ENCODE measurements at places on chromosomes 2 and 18.

DNA sequence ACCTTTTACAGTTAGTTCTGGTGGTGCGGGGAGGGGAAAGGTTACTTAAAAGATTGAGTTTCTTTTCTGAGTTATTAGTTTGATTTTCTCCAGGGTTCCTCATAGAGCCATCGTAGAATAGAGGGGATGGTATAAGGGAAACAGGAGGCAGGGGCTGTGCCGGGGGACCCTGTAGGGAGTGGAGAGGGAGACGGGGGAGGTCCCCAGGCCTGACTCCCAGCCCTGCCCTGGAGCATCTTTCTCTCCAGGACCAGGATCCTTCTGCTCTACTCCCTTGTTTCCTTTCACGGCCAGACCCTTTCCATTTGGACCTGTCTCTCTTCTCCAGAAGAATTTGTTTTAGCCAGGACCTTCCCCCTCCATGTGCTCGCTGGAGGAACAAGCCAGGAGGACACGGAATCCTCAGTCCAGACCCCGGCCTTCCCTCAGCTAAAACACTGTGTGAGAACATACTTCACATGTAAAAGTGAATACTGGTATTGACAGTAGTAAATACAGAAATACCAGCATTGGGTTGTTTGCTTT is 35.4 kb downstream of the DGKD start:
- no peak for DNase-seq

DNA sequence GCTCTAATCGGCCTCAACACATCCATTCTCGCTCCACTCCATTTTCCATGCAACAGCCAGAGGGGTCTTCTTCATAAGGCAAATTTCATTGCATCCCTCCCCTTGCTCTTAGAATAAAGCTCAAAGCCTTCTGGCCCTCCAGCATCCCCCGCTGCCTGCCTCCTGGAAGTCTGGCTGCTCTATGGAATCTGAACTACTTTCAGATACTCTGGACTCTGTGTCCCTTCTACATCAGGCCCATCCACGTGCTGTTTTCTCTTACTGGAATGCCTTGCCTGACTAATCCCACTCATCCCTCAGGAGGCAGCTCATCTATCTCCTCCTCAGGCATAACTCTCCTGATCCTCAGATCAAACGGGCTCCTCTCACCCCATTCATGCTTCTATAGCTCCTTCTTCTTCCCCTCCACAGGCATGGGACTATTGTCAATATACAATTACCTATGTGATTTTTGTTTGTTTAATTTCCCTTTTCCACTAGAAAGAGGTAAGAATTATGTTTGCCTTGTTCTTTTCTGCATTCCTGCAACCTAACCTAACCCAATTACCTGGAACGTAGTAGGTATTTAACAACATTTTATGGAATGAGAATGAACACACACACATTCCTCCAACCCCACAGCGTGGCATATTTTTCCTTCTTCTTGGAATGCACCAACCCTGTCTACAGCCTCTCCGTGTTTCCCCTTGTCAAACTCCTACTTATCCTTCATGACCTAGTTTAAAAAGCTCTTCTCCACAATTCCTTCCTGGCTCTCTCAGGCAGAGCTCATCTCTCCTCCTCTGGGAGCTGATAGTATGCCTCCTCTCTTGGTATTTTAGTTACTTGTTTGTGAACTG is 49.5 kb downstream of the LBH start:
- DNase-seq, result no peak

GRCh38 chr2:219072741-219073250 is 12.1 kb upstream of the IHH start:
- DNase-seq, result no peak

- no peak for DNase-seq
Measured at GRCh38 chr2:106185475-106186184, 8.5 kb downstream of the UXS1 start.

- no peak for DNase-seq
Measured at GRCh38 chr18:80169607-80170006, 60.5 kb downstream of the ADNP2 start.

DNA sequence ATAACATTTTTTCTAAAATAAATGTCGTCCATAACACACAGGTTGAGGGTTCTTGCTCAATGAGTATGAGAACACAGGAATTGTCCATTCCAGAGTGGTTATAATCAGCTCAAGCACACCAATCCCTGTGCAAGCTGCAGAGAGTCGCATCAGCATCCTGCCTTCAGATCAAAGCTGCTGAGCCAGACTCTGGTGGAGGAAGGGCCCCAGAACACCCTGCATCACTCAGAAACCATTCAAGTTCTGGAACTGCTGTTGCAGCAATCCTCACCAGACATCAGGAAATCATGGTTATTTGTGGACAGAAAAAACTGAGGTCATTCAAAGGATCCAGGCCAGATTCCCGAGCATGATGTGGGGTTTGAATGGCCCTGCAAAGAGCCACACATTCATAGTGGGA is 44.5 kb downstream of the DNER start:
- DNase-seq, result no peak

DNA sequence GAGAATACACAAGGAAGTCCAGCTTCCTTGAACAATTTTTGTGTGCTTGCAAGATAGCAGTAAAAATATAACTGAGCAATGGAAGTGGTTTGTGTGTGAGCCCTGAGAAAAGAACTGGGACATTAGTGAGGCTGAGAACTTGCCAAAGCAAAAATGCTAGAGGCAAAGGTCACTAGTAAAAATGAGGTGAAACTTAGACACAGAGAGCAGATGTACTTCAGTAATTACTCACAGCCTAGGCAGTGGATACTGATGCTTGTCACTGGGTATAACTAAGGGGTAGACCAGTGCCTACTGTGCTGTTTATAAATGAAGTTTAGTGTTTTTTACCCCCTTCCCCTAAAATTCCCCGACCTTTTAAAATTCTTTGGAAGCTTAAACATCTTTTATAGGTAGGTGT is 450.1 kb downstream of the LPIN1 start:
- DNase-seq, result no peak

DNA sequence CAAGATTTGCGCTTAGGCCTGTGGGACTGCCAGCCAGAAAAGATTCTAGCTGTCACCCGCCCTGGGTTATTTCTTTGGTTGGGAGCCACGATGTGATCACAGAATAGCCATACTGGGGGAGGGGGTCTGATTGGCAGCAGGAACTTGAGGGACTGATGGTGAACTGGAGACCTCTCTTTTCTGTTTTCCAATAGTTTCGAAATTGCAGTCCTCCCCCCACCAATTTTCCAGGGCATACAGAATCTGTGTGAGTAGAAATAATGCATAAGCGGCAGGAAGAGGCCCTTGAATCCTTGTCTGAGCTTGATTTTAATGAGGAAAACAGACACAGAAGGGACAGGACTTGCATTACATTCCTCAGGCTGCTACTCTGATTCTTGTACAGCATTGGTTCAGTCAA is 2.2 kb upstream of the POLR2D start:
- DNase-seq, result no peak

DNA sequence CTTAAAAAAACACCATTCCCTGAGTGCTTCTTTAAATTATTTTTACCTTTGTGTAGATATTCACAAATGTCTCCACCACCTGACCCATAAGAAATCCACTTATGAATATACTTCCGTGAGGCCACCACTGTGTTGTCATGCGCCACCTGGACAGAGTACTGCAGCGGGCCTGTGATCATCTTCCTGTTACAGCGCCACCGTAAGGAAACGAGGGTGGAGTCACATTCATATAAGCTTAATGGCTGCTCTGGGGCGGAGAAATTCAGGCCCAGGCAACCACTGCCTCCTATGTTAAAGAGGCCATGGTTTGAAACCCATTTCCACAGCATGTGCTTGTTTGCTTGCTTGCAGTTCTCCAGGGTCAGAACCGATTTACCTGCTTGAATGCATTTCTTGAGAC is 17.7 kb downstream of the PLA2R1 start:
- no peak for DNase-seq

DNA sequence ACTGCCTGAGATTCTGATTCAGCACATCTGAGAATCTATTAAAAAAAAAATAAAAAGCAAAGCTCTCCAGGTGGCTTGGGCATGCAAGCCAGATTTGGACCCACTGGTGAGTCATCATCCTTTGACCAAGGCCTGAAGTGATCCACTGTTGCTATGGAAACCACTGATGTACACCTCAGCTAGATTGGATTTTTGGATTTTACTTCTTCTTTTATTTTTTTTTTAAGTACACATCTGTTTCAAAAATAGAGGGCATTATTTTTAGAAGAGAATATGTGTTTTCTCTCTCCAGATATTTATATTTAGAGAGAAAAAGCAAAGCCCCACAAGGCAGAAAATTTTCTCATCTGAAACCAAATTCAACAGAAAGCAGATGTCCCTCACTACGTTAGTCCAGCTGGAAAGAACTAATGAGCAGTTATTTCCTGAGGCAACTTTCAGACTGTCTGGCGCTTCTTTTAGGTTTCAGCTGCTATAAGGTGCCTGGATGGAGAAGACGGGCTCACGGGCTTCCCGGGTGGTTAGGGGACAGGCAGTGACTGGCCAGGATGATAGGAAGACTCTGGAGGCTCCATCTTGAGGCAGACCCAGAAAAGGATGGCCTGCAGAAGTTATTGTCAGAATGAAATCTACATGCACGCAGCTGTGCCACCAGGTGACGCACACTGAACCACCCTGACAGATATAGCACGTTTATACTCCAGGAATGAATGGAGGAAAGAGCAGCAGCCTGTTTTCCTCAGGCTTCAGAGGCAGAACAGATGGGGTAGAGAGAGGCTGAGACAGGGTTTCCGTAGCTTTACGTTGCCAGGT is 50.5 kb downstream of the MRPL35 start:
- peak; percentile 88 for DNase-seq

- no peak for DNase-seq
Measured at GRCh38 chr2:204046145-204046544, 109.6 kb downstream of the ICOS start.

DNA sequence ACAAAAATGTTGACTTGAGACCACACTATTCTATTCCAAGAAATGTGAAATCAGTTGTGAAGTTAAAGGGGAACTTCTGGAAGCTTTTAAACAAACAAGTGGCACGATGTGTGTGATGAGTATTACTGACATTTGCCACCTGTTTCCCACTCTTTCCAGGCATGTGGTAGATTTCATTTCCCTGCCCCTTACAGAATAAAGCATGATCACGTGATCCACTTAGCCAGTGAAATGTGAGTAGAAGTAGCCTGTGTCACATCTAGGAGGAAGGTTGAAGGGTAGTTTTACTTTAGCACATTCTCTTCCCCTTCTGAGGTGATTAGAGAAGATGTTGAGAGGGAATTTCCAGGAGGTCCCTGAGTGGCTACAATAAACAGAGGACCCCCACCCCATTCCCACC is 3.8 kb downstream of the COL4A4 start:
- no peak for DNase-seq

DNA sequence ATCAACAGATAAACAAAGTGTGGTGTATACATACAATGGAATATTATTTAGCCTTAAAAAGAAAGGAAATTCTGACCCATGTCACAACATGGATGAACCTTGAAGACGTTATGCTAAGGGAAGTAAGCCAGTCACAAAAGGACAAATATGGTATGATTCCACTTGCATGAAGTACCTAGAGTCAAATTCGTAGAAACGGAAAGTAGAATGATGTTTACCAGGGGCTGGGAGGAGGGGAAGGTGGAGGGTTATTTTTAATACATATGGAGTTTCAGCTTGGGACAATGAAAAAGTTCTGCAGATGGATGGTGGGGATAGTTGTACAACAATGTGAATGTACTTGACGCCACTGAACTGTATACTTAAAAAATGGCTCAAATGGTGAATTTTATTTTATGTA is 3.3 kb upstream of the DES start:
- no peak for DNase-seq

DNA sequence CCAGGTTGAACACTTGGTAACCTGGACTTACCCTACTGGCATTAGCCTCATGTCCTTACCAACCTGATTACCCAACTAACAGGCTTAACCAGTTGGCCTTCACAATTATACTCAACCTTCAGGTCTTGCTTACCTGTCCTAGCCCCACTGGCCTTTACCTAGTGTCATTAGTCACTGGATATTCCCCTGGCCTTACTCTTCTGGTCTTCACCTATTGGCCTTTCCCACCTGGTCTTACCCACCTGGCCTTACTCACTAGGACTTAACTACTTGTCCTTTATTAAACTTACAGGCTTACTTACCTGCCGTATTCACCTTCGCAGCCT is 131.1 kb upstream of the ZSWIM2 start:
- DNase-seq, result no peak

- no peak for DNase-seq
Measured at GRCh38 chr2:29147963-29148362, 32.7 kb downstream of the CLIP4 start.

GRCh38 chr2:47254464-47254863 is 99.4 kb upstream of the STPG4 start:
- no peak for DNase-seq

DNA sequence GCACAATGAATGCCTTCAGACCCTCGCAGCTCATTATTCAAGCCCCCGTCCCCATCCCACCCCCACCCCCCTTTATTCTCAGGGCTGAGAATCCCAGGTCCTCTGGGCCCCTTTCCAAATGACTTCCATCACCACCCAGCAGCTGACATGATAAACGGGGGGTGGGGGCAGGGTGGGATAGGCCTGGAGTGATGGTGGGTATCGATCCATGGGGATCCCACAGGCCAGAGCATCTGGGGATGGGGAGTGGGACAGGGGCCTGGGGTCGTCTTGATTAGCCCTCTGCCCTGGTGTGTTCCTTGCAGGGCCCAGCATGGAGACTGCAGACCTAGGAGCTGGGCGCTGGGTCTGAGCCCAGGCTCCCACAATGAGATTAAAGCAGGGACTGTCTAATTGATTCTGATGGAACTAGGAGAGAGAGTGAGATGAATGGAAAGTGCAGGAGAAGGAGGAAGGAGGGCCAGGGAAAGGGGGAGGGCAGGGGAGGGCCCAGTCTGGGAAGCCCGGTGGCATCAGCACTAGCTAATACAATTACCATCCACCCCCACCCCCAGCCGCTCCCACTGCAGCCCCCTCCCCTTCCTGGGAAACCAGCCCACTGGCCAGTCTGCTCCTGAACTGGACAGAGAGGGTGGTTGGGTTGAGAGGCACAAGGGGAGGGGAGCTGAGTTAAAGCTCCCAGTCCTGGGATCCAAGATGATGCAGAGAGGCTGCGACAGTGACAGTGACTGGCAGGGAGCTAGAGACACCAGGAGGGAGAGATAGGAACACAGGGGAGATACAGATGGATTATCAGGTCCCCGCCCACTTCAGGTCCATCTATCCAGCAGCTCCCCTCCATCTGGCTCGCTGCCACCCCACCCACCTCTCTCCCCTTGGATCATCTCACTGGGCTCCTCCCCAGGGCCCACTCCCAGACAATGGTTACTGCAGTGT is 13.1 kb upstream of the TNS1 start:
- DNase-seq, result no peak

DNA sequence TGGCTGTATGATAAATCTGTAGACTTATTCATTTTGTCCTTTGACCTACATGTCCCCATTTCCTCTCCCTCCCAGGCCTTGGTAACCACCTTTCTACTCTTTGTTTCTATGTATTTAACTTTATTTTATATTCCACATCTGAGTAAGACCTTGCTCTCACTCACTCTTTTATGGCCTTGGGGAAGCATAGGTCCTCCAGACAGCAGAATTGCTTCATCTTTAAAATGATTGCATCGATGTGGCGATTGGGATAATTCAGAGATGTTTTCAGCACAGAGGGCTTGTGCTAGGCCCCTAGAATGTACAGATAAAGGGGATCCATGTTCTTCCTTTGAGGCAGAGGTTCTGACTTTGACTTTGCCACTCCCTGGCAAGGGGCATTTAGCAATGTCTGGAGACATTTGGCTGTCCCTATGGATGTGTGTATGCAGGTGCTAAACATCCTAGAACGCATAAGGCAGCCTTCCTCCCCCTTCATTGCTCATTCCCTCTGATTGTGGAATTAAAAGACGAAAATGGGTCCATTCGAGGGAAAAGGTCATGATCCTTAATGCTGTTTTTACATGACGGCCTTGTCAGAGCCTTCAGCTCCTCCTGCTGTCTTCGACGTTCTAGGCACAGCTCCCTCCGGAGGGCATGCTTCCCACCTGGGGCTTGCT is 1.2 kb upstream of the GPR39 start:
- peak; percentile 70 for DNase-seq

All from SHP77 treated with DMSO at 0.1 percent for 48 hours (cell line).